ENCODE measurements at places on chromosomes 12 and 14.

- DNase-seq = no peak
Observed at GRCh38 chr14:89280600-89280999, 136.4 kb downstream of the FOXN3 start.

- DNase-seq = peak; percentile 12
Observed at GRCh38 chr14:37599507-37600368, 4.3 kb downstream of the TTC6 start.

GRCh38 chr12:87782838-87783237 lies 246.4 kb downstream of the C12orf50 start:
- no peak for DNase-seq

DNA sequence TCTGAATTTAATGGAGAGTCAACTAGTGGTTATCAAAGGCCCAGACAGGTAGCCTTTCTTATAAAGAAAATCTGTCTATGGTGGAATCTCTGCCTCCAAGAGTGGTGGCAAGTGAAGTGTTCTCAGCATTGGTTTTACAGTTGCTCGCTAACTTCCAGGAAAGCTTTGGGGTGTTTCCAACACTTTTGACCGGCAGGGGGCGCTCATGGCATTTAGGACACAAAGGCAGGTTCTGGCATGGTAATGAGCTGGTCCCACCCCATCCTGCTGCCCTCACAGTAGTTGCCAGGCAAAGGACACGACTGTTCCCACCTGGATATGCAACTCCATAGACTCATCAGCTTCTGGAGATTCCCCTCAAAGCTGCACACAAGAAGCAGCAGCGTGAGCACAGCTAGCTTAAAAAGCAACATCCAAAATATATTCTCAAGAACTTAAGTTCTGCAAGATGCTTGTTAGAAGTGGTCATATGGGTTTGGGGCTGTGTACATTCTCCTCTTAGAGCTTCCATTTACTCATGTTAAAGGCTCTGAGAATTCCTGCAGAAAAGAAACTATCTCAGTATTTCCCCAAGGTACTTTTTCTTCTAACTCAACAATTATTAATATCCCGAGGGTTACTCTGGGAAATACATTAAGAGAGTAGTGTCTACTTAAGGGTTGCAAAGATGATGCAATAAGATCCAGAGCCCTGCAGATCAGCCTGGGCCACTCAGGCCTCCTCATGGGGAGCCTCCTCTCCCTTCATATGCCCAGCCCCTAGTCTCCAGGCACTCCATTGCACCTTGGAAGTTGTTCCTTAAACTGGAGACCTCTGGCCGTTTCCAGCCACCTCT lies 14.8 kb downstream of the PROX2 start:
- peak; percentile 73 for DNase-seq

DNA sequence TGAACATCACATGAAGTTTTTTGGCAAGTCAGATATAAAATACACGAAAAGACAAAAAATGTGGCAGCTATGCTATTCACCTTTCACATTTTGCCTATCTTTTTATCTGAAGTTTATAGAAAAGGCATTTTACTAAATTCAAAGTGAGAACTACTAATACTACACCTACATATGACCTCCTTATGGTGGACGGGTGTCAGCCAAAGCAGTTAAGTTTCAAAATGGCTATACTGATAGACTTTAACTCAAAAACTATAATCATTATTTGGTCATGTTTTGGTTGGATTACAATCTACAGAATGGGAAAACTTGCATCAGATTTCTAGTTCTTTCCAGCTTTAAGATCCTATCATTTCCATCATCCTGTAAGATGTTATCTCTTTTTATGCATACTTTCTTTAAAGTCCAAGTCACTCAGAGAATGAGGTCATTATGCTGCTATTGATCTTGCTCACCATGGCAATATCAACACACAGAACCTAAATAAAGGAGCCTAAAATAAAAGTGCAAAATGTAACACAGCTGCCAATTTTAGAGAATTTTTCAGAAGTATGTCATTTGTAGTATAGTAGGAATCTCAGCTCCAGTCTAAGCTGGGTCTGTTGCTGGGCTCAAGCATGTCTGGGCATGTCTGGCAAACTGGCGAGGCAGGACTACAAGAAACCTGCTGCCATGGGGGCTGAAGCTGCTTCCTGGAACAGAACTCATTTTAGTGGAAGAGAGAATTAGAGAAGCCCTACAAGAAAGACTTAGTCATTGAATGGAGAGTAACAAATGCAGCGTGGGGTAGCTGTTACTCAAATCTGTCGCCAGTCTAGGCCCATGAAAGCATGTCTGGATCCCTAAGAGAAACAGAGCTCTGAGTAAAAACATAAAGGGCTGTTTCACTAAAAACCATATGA lies 7.6 kb upstream of the AEBP2 start:
- peak; percentile 95 for DNase-seq

GRCh38 chr12:88308825-88309224 lies 166.7 kb downstream of the TMTC3 start:
- peak; percentile 86 for DNase-seq

- DNase-seq = no peak
Observed at GRCh38 chr14:69860221-69860620, 19.0 kb upstream of the SMOC1 start.

GRCh38 chr12:95623554-95624170 lies 72.4 kb upstream of the USP44 start:
- DNase-seq = peak; percentile 71

GRCh38 chr12:70049596-70050360 lies 193.5 kb upstream of the CNOT2 start:
- DNase-seq = peak; percentile 94

DNA sequence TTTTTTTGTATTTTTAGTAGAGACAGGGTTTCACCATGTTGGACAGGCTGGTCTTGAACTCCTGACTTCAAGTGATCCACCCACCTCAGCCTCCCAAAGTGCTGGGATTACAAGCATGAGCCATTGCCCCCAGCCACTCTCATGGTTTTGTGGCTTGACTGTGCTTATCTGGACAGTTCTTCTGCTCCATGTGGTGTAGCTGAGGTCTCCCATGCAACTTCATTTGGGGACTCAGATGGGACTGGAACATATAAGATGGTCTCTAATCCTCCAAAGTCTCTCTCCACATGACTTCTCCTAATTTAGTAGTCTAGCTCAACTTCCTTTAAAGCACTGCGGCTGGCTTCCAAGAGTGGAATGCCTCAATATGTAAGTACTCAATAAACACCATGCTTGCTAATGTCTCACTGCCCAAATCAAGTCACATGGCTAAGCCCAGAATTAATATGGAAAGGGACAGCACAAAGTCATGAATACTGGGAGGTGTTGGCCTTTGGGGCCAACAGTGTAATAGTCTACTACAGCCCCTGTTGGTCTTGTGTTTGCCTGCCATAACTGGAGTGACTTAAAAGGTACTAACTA lies 7.4 kb downstream of the INHBC start:
- no peak for DNase-seq

- DNase-seq = peak; percentile 7
Observed at GRCh38 chr14:85881935-85882334, 352.0 kb downstream of the FLRT2 start.

DNA sequence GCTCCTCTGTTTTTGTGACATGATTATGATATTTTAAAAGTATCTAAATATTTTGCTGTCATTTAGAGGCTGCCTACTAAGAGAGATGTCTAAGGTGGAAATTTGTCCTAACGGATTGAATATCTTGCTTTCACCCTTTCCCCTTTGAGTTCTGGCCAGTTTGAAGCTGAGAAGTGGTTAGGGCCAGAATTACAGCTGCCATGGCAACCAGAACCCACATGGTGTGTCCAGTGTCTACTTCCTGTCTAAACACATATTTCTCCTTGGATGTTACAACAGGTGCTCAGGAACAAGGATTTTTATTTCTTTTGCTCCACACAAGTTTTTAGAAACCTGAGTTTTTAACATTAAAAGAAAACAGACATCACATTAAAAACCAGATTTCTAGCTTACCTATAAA lies 335.1 kb upstream of the OR4E1 start:
- no peak for DNase-seq

DNA sequence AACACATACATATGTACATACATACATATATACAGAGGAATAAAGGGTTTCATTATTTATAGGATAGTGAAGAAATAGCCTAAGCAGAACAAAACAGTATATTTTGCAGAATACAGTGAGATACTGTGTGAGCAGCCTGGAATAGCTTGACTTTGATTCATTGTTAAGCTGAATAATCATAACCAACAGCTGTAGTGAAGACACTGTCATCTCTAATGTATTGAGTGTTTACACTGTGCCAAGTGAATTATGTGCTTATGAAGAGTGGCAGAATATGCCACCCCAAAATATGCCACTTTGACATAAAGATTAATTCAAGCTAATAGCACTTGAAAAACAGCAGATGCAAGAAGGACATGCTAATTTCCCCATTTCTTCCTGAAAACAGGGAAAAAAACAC lies 48.2 kb upstream of the LRFN5 start:
- DNase-seq = no peak

- no peak for DNase-seq
Observed at GRCh38 chr12:56007564-56008559, 10.8 kb downstream of the SUOX start.

GRCh38 chr14:58607952-58608317 lies 29.8 kb upstream of the DACT1 start:
- peak; percentile 69 for DNase-seq

DNA sequence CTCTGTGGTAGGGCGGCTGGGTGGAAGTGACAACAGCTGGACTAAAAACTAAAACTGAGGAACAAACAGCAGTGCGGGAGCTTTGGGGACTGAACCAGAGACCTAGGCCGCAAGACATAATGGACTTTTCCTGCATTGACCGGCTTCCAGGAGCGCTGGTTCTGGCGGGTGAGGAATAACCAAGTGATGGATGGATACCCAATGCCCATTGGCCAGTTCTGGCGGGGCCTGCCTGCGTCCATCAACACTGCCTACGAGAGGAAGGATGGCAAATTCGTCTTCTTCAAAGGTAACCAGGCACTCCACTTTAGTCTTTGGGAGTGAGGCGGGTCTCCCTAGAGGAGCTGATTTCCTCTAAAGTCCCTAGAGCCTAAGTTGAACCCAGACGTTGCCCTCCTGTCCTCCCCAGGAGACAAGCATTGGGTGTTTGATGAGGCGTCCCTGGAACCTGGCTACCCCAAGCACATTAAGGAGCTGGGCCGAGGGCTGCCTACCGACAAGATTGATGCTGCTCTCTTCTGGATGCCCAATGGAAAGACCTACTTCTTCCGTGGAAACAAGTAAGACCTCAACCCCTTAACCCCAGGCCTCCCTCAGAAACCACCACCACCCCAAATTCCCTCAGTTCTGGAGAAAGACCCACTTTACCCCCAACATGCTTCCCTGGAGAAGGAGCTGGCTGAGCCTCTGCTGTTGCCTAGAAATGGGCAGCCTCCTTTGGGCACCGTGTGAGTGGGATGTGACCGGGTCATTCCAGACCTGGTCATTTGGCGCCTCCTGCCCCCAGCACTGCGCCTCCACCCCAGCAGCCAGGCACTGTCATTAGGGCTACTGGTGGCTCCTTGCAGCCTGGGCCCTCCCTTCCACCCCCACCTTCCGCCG lies 8.1 kb downstream of the MMP14 start:
- no peak for DNase-seq

- peak; percentile 88 for DNase-seq
Observed at GRCh38 chr12:92624236-92624635, 78.6 kb upstream of the PLEKHG7 start.

DNA sequence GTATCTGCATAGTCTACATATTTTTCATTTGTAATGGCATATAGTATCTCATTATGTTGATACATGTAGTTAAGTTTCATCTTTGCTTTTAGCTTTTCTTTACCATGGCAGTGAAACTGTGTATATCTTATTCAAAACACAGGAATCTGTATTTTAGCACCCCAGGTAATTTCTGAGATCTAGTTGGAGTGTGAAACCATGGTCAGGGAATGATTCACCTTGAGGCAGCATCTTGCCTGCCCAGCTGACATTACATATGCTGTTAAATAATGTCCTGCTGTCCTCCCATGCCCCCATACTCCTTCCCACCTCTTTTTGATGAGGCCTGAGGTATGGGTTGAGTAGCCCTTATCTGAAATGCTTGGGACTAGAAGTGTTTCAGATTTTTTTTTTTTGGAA lies 125.4 kb upstream of the ATF1 start:
- DNase-seq = peak; percentile 57

All from bronchial epithelial cell (primary cell).